Immature natural killer cell (primary cell): ENCODE measurements at places on chromosomes 6 and 20. TPM values are rescaled to one million over a fixed set of nuclear protein-coding genes. Genes with fewer than 3 reads are reported as not detected.

Gene C6orf52
- polyA plus RNA-seq: not detected

Gene RPS10
- polyA plus RNA-seq: 2,037 TPM

Gene FAM83B
- polyA plus RNA-seq: not detected

Gene FOXA2
- not detected for polyA plus RNA-seq

Gene PRICKLE4
- polyA plus RNA-seq: not detected

Gene E2F1
- polyA plus RNA-seq: 1.8 TPM

Gene LTB
- 137 TPM for polyA plus RNA-seq

Gene IP6K3
- polyA plus RNA-seq: not detected

Gene PCIF1
- polyA plus RNA-seq: 93.4 TPM

Gene ZNF341
- 3.8 TPM for polyA plus RNA-seq

Gene MAP1LC3A
- 0.74 TPM for polyA plus RNA-seq

Gene OPRM1
- polyA plus RNA-seq: not detected

Gene ULBP3
- 2.5 TPM for polyA plus RNA-seq

Gene STX11
- polyA plus RNA-seq: 42.6 TPM

Gene SLC22A7
- polyA plus RNA-seq: not detected

Gene TFB1M
- polyA plus RNA-seq: 7.8 TPM

Gene TMEM244
- 0.76 TPM for polyA plus RNA-seq

Gene CFB
- not detected for polyA plus RNA-seq

Gene SLC16A10
- not detected for polyA plus RNA-seq

Gene GPX5
- polyA plus RNA-seq: not detected

Gene CLPSL1
- polyA plus RNA-seq: not detected
